ENCODE measurements at places on chromosomes 2 and 18.

GRCh38 chr2:192059266-192059665 lies 135.5 kb downstream of the TMEFF2 start:
- DNase-seq, result no peak

GRCh38 chr2:164764996-164765395 lies 76.6 kb downstream of the COBLL1 start:
- no peak for DNase-seq

- DNase-seq, result no peak
Observed at GRCh38 chr2:54773838-54774237, 50.4 kb downstream of the EML6 start.

DNA sequence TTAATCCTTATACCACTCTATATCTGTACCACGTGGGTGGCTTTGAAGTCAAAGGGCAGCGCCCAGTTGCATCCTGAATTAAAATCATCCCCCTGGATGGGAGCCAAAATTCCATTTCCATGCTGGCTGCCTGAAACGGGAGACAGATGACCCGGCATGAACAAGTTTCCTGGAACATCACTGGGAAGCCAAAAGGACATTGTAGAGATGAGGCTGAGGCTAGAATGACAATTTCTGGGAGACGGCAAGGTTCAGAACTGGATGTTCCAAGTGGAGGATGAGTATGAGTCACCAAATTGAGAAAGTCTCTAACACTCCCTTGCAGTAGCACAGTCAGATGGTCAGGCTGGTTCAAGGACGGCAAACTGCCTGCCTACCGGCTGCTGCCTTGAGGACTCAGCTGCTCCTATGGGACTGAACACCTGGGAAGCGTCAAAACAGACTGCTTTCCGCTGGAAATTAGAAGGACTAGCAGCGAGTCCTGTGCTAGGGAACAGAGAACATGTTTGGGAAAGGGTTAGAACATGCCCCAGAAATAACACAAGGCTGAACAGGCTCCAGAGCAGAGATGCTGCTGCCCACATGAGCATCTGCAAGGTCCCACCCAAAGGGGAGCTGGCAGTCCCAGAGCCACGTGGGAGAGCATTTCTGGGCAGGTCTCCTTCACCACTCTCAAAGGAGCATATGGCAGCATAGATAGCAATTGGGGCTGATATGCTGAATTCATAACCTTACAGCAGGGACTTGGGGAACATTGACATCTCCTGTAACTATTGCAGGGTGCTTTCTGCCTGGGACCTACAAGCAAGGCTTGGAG lies 32.0 kb downstream of the YPEL5 start:
- peak; percentile 61 for DNase-seq

DNA sequence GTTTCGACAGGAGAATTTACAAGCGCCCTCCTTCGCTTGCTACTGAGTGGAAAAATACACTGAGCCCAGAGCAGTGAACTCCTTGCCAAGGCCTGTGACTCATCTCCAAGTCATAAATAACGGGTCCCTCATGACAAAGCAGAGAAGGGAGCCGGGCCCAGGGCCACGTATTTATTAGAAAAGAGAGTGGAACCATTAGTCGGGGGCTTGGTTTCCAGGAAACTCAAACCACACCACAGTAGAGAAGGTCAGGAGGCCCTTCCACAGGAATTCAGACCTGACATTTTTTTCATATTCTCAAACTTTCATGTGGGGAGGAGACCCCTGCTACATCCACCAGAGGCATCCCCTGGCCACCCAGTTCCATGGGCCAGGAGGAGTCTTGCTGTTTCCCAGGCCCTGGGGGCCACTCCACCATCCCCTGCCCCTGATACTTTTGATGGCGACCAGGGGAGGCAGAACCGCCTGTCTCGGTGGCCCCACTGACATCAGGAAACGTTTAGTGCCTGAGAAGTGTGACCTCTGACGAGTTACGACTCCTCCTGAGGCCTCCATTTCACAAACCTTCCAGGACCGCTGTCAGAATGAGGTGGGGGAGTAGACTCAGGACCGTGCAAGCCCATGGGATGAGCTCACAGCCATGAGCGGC lies 289.7 kb downstream of the DYSF start:
- peak; percentile 25 for DNase-seq

- peak; percentile 77 for DNase-seq
Observed at GRCh38 chr18:8696749-8697211, 8.6 kb upstream of the MTCL1 start.

- no peak for DNase-seq
Observed at GRCh38 chr2:134087371-134087921, 166.4 kb upstream of the MGAT5 start.

- no peak for DNase-seq
Observed at GRCh38 chr2:195534971-195535370, 122.1 kb upstream of the SLC39A10 start.

GRCh38 chr2:1557467-1557820 lies 144.2 kb downstream of the TPO start:
- no peak for DNase-seq

DNA sequence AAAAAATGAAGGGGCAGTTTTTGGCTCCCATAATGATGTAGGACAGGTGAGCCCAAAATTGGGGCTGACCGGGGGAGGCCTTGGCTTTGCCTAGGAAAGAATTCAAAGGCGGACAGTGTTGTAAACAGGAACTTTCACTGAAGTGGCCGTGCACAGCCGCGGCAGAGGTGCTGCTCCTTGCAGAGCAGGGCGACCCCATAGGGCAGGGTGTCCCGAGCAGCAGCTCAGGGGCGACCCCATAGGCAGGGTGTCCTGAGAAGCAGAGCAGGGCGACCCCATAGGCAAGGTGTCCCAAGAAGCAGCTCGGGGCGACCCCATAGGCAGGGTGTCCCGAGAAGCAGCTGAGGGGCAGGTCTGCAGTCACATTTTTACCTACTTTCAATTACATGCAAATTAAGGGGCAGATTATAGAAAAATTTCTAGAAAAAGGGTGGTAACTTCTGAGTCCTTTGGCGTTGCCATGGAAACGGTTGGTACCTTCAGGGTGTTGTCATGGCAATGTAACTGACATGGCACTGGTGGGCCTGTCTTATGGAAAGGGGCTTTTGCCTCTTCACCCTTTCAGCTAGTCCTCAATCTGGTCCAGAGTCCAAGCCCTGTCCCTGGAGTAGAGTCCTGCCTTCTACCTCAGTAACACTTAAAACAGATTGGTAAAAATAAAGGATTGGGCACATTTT lies 134.5 kb downstream of the FBXO15 start:
- no peak for DNase-seq

- no peak for DNase-seq
Observed at GRCh38 chr2:81412681-81413080, 1108.1 kb upstream of the LRRTM1 start.

Measured in C1 segment of cervical spinal cord (tissue), 14 donors.